ENCODE measurements at places on chromosomes 5 and 9.

- no peak for DNase-seq
Measured at GRCh38 chr9:112032743-112033142, 136.1 kb downstream of the UGCG start.

GRCh38 chr5:170008376-170008775, 28.1 kb upstream of the INSYN2B start:
- no peak for DNase-seq

DNA sequence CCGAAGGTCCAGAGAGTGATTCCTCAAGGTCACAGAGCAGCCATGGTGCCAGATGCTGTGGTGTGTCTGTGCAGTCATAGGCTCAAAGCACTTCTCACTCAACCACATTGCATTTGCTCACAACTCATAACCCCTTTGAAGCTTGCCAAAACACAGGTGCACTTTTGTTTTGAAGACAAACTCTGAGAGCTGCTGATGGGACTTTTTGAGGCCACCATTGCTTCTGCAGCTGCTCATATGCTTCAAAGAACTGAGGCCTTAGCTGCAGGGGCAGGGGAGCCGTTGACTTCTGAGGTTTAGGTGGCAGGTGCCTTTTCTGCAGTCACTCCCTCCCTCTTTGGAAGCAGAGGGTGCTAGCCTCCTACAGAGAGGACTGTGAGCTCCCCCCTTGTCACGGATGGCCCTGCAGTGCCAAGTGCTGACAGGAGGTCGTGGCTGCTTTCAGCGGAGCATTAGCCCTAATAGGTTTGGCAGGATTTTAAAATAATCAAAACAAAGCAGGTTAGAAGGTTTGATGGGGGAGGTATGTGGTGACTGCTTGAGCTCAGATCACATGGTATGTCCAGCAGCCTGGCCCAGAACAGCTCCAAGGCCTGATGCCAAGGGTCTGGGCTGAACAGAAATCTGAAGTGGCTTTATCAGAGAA, 232.1 kb downstream of the MAN2A1 start:
- DNase-seq: no peak

- DNase-seq: no peak
Measured at GRCh38 chr9:78921341-78921740, 624.4 kb downstream of the PSAT1 start.

GRCh38 chr9:136316271-136316751, 11.0 kb upstream of the GPSM1 start:
- no peak for DNase-seq

DNA sequence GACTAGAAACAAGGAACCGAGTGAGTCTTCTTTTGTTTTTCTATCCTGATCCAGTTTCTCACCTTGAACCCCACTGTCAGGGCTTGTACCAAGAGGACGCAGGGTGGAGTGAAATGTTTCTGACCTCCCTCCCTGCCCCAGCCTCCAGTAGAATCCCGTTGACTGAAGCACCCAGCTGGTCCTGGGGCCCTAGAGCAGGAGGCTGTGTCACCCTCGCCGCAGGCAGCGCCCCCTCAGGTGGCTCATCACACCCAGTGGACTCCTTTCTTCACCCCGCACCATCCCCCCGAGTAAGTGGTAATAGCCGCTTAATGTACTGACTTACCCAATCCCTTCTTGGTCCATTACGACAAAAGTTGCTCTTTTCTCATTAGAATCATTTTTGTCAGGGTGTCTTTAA, 53.8 kb downstream of the MVB12B start:
- no peak for DNase-seq

DNA sequence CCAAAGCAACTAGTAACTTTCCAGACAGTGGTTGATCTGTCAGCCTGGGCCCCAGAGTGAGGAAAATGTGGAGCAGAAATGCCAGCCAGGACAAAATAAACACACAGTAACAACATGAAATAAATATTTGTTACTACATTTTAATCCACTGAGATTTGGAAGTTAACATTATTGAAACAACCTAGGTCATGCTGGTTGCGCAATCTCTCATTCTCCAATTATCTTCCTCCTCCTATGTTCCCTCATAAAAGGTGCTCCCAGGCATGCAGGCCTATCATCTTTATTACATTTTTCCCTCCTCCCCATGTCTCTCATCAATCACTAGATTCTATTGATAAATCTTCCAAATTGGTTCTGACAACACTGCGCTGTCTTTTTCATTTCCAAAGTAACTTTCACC, 363.1 kb downstream of the HINT1 start:
- DNase-seq: no peak

- DNase-seq: no peak
Measured at GRCh38 chr9:134377976-134378375, 51.7 kb downstream of the RXRA start.

- DNase-seq: no peak
Measured at GRCh38 chr5:171415115-171415730, 4.2 kb upstream of the FGF18 start.

- no peak for DNase-seq
Measured at GRCh38 chr9:135976944-135977343, 15.8 kb upstream of the UBAC1 start.

- no peak for DNase-seq
Measured at GRCh38 chr5:110086658-110087388, 397.1 kb downstream of the MAN2A1 start.

GRCh38 chr5:172035049-172035448, 28.6 kb upstream of the FBXW11 start:
- DNase-seq: no peak

- DNase-seq: no peak
Measured at GRCh38 chr9:112194969-112195431, 19.9 kb upstream of the SUSD1 start.

GRCh38 chr5:123371575-123372179, 51.5 kb downstream of the CEP120 start:
- peak; percentile 30 for DNase-seq

GRCh38 chr9:91426123-91426745, 2.6 kb upstream of the NFIL3 start:
- no peak for DNase-seq

DNA sequence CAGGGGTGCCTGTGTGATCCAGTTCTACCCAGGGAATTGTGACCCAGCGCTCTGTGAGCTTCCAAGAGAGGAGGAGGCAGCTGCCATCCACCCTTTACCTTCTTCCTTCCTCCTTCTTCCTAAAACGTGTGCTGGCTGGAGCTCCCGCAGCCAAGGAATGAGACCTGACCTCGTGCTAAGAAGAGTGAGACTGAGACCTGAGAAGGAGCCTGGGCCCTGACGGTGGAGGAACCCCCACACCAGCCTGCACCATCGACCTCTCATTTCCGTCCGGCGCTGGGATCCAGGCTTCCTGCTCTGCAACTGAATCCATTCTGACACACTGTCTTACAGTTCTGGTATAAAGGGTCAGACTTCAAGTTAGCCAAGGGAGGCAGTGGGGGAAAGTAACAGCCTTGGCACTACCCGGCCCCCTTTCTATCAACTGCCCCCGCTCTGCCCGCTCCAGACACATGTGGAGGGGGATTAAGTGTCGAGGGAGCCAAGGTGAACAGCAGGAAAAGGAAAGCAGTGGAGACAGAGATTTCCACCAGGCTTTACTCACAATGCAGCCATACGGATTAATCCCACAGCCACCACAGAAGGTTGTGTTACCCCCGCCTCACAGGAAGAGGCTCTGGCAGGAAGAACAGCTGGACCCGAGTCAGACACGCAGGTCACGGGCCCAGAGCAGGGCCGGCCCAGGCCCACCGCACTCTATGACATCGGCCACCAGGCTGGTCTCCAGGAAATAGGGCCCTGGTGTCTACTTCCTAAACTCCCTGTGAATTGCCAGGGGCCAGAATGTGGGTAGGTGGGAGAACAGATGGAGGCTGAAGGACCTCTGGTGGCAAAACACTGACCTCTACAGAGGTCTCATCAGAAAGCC, 15.8 kb downstream of the MGAT1 start:
- DNase-seq: no peak

DNA sequence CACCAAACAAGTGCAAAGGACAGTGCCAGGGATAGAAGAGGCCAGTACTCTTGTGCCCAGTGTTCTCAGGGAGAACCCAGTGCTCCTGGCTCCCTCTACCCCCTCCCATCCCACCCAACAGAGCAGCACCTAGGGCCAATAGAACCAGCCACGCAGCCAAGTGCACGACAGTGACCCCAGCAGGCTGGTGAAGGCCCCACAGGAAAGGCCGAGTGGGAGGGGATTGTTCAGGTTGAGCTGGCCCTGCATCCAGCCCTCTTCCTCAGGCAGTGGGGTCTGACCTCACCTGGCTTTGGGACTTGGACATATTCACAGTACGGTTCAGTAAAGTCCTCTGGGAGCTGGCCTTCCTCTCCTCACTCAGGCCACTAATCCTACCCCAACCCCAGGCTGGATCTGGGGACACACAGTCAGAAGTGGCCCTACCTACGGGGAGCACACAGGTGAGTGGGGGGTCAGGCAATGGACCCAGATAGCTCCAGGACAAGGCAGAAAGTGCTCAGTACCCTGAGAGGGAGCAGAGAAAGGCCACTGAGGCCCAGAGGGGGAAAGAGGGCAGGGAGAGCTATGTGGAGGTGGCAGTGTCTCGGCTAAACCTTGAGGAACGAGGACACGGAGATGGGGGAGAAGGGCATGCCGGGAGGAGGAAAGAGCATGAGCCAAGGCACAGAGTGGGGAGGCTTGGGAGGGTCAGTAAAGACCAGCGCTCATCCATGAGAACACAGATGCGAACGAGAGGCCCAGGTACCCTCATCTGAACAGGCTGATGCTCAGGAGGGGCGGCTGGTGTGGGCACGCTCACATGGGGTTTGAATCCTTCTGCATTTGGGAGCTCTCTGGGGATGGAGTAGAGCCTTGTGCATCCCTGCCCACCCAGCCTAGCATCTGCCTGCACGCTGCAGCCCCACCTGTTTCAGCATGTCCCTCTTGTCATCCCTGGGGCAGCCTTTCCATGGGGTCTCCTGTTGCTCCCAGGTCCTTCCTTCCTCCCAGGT, 25.6 kb downstream of the POLR1E start:
- DNase-seq: no peak

DNA sequence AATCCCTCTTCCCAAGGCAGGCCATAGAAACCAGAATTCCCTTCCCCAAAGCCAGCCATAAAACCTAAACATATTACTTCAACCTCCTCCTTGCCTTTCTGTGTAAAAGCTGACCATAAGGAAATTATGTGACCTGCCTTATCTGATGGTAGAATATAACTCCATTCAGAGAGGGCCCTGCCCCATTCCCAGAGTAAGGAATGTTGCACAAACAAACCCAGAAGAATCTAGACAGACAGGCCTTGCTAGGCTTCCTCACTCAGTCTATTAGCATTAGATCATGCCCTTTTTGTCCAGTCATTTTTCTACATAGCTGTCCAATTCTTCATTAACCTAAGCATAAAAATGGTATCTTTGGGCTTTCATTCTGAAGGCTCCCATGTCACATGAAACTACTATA, 17.8 kb upstream of the IFNB1 start:
- DNase-seq: no peak

GRCh38 chr5:94748212-94748611, 129.7 kb downstream of the SLF1 start:
- no peak for DNase-seq

DNA sequence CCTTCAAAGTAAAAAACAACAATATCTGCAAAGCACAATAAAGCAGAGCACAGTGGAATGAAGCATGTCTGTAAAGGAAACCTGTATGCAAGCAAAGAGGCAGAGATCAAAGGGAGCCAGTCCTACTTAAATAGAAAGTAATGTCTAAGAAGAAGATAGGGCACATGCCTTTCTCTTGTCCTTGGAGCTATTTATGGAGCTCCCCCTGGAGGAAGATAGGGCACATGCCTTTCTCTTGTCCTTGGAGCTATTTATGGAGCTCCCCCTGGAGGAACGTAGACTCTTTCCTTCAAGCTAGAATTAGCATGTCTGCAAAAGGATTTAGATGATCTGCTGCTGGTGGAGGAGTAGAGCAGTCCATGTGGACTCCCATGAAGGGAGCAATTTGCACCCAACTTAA, 168.1 kb upstream of the RASEF start:
- no peak for DNase-seq

- DNase-seq: peak; percentile 67
Measured at GRCh38 chr5:136424835-136425584, 59.7 kb upstream of the TRPC7 start.

DNA sequence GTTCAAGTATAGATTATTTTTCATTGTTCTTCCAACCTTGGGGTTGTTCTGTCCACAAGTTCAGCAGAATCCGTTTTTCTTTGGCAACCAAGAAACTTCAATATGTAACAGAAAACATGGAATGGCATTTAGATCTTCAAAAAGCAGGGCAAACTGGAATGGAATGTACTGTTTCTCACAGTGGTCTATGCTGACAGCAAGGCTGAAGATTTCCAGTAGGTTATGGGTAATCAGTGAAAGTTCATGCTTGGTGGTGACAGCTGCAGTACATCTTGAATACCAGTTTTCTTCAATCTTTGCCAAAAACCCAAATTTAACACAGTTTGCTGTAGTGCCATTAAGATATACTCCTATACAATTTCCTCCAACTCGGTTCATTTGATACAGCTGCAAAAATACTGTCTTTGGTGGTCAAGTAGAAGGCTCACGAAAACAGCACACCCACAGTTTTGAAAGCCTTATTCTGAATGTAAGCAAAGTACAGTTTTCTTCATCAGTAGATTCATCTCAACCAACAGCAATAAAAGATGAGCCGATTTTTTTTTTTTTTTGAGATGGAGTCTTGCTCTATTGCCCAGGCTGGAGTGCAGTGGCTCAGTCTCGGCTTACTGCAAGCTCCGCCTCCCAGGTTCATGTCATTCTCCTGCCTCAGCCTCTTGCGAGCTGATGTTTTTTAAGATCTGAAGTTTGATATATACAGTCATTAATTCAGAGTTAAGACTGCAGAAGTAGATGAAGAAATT, 4.9 kb downstream of the TRIM52 start:
- no peak for DNase-seq

DNA sequence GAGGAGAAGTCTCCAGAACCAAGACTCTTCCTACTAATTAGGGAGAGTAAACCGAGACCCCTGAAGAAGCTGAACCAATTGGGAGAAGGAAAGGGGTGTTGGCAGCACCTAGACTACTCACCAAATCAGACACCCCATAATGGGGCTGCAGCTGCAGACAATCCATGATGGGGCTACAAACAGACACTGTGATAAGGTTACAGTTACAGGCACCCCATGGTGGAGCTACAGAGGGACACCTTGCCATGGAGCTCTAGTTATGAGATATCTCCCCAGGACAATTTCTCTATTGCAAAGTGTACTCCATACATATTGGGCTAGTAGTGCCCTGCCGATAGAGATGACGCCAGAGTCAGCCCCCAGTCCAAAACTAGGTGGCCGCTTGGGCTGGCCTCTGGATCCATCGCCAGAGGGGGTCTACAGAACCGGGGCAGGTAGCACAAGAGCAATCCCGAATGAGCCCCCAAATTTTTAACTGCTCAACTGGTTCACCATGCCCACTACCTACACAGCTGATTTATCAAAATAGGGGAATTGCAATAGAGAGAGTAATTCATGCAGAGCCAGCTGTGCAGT, 2.1 kb upstream of the NANS start:
- no peak for DNase-seq

GRCh38 chr5:140165101-140165922, 9.7 kb upstream of the CYSTM1 start:
- no peak for DNase-seq

GRCh38 chr5:80760680-80761079, 105.9 kb upstream of the DHFR start:
- no peak for DNase-seq
